DND-41 (cell line): ENCODE measurements at places on chromosomes 6 and 20.

DNA sequence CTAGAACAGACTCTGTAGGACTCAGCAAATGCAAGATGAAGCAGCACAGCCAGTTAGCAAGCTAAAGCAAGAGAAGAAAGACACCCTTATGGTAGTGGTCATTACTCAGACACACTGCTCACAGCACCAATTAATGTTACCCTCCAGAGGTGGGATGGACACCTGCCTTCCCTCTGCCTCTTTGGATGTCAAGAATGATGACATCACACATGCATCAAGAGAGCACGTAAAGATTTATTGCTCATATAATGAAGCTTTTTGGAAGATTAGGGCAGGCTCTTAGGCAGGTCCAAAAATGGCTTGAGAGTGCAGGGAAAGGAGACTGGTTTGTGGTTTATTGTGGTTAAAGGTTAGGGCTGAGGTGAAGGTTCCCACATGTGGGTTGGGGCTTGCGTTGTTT lies 137.0 kb downstream of the PRDM13 start:
- DNase-seq, result no peak

- no peak for DNase-seq
These were observed 19.5 kb upstream of the GRM1 start for GRCh38 chr6:146009338-146009737.

- DNase-seq, result no peak
These were observed 3.6 kb upstream of the PHF1 start for GRCh38 chr6:33407132-33407718.

GRCh38 chr6:5645328-5646290 lies 361.1 kb downstream of the NRN1 start:
- DNase-seq, result no peak

- DNase-seq, result no peak
These were observed 966.6 kb upstream of the SLC35B3 start for GRCh38 chr6:9401960-9402359.

DNA sequence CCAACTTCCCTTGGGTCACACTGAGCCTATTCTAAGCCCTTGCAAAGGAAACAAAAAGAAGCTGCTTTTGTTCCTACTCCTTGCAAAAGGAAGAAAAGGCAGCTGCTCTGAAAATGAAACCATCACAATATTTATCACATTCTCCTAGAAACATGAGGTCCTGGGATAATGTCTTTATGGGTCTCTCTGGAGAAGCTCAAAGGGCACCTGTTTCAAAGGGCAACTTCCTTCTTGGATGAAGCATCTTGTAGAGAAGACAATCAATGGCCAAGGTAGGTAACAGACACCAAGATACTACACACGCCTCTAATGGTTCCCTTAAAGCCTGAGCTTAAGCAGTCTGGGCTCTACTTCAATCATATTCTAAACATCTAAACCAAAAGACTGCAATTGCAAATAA lies 10.4 kb downstream of the ELOVL5 start:
- no peak for DNase-seq

GRCh38 chr20:4470375-4470774 lies 251.3 kb upstream of the PRND start:
- DNase-seq, result no peak

- DNase-seq, result peak; percentile 7
These were observed 30.8 kb downstream of the AGPAT4 start for GRCh38 chr6:161242779-161243693.

GRCh38 chr6:39199231-39199940 lies 29.9 kb downstream of the KCNK5 start:
- no peak for DNase-seq

GRCh38 chr20:24871480-24872213 lies 77.4 kb upstream of the CST7 start:
- DNase-seq, result no peak

DNA sequence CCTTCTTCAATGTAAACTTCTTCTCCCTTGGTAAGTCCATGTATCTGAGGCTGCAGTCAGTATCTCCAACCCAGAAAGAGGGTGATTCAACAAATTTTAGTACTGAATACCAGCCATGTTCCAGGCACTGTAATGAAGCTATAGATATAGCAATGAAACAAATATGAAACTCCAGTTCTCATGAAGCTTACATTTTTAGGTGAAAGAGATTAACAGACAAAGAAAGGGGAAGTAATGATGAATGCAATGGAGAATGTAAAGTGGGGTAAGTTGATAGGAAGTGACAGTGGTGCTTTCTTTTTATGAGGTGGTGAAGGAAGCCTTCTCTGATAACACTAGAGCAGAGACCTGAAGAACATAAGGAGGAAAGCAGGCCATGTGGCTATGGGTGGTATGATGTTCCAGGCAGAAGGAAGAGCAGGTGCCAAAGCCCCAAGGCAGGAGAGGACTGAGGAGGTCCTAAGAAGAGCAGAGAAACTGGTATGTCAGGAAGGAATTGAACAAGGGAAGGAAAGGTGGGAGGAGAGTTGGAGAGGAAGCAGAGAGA lies 143.6 kb downstream of the TFAP2B start:
- DNase-seq, result no peak

DNA sequence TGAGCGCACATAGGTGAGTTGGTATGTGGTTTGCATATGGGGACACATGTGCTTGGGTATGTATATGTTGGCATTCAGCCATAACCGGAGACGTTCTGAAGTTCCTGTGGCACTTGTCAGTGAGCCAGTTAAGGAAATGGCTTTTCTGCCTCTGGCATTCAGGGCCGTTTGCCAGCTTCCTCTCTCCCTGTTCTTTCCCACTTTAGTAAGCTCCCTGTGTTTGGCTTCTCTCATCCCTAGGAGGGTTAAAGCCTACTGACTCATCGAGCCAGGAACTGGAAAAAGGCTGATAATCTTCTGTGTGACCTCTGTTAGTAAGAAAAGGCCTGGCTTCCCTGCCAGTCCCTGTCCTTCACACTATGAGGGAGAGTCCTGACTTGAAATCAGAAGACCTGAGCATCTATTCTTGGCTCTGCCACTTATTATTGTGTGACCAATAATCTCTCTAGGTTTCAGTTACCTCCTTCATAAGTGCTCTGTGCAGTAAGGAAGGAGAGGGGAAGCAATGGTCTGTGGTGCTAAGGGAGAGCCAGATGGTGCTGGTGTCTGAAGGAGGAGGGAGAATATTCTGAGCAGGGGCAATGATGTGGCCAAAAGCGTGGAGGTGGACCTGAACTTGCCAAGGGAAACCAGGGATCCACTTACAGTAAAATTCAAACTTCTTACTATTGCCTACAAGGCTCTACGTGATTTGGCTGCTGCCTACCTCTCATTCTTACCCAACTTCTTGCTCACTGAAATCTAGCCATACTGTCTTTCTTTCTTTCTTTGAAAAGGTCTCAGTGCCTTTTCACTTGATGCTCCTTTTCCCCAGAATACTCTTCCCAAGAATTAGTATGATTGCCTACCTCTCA lies 31.4 kb downstream of the ACSS2 start:
- DNase-seq, result no peak

GRCh38 chr20:23461180-23461579 lies 8.5 kb upstream of the CST11 start:
- no peak for DNase-seq

- DNase-seq, result no peak
These were observed 32.1 kb upstream of the CCN6 start for GRCh38 chr6:112021691-112022310.

DNA sequence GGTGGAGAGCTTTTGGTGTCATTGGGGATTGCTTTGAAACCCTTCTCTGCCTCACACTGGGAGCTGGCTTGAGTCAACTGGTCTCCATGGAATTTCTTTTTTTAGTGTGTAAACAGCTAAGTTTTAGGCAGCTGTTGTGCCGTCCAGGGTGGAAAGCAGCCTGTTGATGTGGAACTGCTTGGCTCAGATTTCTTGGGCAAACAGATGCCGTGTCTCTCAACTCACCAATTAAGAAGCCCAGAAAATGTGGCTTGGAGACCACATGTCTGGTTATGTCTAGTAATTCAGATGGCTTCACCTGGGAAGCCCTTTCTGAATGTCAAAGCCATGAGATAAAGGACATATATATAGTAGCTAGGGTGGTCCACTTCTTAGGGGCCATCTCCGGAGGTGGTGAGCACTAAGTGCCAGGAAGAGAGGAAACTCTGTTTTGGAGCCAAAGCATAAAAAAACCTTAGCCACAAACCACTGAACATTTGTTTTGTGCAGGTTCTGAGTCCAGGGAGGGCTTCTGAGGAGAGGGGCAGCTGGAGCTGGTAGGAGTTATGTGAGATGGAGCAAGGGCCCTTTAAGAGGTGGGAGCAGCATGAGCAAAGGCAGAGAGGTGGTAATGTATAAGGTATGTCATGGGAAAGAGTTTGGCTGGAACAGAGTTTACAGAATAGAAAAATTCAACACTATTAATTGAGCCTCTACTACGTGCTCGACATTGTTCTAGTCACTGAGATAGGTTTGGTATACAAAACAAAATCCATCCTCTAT lies 31.2 kb downstream of the SRSF3 start:
- DNase-seq, result no peak

DNA sequence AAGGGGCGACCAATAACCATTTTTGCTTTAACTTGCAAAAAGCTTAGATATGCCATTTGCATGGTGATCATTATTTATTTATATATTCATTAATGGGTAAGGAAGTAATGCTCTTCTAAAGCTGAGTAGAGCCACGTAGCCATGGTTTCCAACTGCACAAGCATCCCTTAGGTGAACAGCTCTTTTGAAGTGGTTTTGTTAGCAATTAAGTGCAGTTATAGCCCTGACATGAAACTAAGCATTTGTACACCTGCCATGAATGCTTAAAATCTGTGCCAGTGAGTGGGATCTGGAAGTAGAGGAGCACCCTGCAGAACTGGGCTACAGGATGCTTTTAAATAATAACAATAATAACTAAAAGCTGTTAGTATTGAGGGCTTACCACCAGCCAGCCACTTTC lies 19.1 kb downstream of the TRAF3IP2 start:
- peak; percentile 62 for DNase-seq

- no peak for DNase-seq
These were observed 3.8 kb downstream of the TULP4 start for GRCh38 chr6:158316022-158316421.

DNA sequence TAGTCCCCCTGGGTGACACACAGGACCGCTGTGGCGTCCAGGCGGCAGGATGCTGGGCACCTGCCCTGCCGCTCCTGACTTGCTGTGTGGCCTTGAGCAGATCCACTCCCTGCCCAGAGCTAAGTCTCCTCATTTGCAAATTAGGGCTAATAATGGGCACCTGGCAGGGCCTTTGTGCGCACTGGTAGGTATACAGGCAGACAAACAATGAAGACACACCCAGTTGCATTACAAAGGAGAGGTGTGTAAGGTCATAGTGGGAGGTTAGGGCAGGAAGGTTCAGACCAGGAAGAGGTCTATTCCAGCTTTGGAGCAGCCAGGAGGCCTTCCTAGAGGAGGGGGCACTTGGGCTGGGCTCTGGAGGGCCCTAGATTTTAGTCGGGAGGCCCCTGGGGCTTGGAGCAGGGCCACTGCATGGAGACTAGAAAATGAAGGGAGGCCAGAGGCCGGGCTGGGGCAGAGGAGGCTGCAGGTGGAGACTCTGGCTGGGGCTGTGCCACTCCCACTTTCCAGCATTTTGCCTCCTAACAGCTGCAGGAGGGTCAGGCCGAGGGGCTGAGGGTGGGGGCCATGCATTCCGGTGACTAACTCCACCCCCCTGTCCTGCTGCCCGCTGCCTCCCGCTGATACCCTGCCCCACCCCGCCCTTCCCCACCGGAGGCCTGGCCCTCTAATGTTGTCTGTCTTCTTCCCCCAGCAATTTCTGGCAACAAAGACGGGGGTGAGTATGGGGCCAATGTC lies 28.5 kb downstream of the MYH7B start:
- no peak for DNase-seq

DNA sequence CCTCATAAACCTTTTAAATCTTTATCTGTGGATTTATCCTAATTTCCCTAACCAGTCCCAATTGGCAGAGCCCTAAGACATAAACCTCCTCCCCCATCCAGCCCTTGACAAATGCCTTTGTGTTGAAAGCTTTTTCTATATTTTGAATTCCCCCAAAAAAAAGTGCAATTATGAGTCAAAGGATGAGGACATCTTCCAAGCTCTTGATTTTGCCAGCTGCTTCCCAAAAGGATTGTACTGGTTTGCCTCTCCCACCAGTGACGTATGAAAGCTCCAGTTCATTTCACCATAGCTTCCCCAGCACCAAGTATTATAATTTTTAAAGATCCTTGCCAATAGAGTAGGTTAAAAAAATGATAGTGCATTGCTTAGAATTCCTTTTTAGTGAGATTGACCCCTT lies 38.9 kb downstream of the SIRPA start:
- DNase-seq, result no peak

GRCh38 chr6:129022011-129022553 lies 139.1 kb downstream of the LAMA2 start:
- no peak for DNase-seq

DNA sequence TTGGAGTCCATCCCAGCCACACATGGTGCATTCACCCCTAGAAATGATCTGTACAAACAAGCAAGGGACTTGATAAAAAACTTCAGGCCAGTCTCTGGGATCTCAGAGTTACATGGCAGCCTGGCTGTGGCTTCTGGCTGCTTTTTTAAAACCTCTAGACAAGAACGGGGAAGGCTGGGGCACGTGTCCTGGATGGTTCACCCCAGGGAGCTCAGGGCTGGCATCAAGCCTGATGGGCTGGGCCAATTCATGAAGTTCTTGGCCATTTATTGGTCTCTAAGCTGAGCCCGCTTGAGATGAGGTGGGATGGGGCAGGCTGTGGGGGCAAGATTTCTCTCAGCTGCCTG lies 10.4 kb upstream of the ZFAND3 start:
- no peak for DNase-seq

GRCh38 chr6:144305985-144306384 lies 20.9 kb downstream of the UTRN start:
- no peak for DNase-seq

DNA sequence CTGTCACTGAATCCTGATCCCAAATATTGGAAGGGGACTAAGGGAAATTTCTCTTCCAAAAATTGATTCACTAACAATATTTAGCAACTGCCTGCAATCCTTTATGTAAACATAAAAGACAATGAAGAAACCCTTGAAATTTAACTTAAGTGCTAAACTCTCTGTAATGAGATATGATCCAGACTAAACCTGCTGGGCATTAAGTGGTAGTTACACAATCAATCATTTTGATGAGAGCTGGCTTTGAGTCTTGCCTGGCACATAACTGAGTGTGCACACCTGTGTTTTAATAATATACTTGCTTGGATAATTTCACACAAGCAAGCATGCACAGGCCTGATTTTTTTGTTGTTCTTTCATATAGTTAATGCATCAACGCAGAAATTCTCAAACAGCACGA lies 9.8 kb upstream of the ZFP64 start:
- no peak for DNase-seq

- DNase-seq, result no peak
These were observed 66.4 kb downstream of the ANKS1A start for GRCh38 chr6:34955442-34955841.
